COR-L47 (cell line): ENCODE measurements at places on chromosomes 5 and 9.
A peak's percentile ranks its signal among the peaks of the same experiment; 100 is the strongest.

DNA sequence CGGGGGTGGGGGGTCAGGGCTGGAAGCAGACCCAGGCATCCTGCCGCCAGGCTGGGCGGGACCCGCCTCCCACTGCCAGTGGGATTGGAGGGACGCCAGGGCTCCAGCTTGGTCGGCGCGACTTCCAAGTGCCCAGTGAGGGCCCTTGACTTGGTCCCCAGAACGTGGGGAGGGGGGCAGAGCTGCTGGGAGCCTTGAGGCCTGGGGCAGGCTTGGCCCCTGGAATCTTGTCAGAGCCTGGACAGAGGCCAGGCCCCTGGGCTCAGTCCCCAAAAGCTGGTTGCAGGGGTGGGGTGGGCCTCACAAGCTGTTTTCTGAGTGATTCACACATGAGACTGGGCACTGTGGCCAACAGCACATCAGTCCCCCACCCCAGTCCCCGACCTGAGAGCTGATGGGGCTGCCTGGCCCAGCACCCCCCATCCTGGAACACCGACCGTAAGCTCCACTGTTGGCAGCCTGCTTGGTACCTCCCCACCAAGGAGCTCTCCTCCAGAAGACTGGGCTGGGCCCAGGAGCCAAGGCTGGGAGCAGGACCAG is 526 bp downstream of the CLIC3 start:
- DNase-seq = peak; percentile 27

GRCh38 chr5:124796495-124796894 is 50.1 kb upstream of the ZNF608 start:
- no peak for DNase-seq

DNA sequence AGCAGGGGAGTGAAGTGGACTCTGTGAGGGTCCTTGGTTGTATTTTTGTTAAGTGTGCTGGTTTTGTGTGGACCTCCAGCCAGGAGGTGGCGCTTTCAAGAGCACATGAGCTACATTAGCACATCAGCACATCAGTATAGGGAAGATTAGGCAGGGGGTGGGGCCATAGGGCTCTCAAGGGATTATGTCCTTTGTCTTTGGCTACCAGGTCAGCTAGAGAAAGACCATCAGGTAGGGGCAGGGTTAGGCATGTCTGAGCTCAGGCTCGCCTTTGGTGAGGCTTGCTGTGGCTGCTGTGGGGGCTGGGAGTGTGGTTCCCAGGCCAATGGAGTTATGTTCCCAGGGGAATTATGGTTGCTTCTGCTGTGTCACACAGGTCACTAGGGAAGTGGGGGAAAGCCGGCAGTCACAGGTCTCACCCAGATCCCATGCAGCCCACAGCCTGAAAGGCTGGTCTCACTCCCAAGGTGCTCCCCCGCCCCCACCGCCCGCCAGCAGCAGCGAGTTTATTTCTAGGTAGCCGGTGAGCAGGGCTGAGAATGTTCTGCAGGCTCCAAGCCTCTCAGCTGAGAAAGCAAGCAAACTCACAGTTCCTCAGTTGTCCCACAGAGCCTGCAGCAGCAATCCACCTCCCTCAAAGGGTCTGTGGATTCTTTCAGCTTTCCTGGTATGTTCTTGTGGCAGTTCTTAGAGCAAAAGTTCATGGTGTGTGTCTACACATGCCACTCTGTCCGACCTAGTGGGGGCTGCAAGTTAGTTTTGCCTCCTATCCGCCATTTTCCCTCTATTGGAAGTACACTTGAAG is 13.7 kb downstream of the OR1J1 start:
- peak; percentile 82 for DNase-seq

DNA sequence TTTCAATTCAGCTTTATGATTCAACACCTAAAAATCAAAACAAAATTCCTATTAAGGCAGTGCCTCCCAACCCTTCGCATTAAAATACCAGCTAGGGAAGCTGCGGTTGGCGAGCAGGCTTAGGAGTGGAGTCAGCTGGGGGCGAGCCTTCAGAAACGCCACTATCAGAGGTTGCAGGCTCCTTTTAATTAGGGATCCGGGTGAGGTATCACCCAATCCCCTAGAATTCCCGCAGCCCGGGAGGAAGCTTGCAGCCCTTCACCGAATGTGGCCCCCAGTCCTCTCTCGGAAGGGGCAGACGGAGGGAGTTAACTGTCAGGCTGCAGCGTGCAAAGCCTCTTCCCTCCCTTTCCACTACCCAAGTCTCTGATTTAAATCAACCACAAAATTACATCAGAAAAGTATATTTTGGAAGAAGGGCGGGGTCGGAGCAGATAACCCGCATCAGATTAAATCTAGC is 1.7 kb downstream of the STC2 start:
- DNase-seq = no peak

DNA sequence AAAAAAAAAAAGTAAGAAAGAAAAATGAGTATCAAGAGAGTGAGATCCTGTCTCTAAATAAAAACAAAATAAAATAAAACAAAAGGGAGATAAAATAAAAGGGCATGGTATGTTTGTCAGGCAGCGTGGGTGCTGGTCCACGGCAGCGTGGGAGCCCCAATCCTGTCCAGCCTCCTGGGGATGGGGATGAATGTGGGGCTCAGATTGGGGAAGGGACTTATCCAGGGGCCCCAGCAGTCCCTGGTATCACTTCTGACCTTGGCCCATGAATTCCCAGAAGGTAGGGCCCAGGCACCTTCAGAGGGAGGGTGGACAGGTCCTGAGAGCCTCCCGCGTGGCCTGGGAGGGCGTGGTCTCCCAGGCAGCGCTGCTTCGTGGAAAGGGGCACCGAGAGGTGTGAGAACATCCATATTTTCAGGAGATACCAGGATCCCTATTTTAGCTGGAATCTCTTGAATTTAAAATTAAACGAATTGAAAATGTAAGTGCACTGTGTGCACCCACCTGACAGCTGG is 71.2 kb downstream of the ZNF354C start:
- no peak for DNase-seq

GRCh38 chr5:116912221-116912620 is 337.6 kb upstream of the SEMA6A start:
- DNase-seq = no peak

DNA sequence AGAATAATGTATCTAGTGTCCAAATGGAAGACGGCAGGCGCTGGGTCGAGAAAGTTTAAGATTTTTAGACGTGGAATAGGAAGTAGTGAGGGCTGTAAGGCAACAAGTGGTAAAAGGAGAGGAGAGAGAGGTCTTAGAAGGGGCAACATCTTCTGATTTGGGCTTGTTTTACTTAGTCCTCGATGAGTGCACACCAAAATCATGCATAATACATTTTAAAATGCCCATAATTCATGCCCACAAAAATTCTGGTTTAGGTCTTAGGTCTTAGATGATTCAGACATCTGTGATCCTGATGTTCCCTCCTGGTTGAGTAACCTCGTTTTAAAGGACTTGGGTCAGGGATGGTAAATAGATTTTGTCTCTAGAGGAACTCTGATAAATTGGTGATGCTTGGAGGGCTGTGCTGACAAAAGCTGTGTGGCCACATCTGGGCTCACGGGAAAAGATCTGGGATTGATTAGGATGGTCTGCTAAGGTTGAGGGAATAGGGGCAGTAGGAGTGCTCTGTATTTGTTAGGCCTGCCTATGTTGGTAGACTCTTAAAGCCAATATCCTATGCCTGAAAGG is 476.3 kb downstream of the CCDC171 start:
- no peak for DNase-seq

DNA sequence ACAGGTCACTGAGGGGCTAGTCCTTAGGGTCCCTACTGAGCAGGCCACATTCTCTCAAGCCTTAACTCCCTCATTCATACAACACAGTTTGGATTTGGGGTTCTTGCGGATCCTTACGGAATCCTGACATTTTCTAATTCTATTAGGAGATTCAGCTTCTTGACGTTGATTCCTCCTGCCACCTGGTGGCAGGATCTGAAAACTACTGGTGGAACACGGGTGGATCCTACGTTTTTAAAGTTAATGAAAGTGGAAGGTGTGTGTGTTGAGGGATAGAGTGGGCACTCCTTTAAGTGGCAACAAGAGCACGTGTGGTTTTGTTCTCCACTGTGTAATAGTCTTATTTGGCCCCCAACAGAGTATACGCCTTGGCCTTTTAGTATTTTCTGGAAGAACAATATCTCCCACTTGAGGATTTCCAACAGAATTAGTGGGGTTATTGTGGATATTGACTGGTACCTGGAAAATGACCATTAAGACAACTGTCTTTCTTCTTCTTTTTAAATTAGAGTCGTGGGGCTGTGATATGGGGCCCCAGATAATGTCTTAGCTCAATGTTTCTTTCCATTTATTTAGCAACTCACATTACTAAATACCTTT is 25.2 kb downstream of the SLC28A3 start:
- DNase-seq = peak; percentile 32

GRCh38 chr5:151270599-151270998 is 17.6 kb downstream of the GM2A start:
- DNase-seq = no peak

DNA sequence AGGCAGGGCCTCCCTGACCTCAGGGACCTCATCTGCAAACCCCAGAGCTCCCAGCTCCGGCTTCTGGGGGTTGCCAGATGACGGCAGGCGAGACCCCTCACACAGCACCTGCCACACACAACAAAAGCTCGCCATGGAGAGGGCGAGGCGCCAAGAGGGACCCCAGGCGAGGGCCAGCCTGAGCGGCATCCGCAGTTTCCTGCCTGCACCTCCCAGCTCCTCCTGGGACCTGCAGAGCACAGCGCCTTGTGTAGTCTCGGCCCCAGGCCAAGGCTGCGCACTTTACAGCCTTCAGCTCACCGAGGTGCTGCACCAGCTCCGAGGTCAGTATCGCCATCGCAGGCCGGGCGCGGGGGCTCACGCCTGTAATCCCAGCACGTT is 82.4 kb upstream of the ADAMTS2 start:
- DNase-seq = no peak

DNA sequence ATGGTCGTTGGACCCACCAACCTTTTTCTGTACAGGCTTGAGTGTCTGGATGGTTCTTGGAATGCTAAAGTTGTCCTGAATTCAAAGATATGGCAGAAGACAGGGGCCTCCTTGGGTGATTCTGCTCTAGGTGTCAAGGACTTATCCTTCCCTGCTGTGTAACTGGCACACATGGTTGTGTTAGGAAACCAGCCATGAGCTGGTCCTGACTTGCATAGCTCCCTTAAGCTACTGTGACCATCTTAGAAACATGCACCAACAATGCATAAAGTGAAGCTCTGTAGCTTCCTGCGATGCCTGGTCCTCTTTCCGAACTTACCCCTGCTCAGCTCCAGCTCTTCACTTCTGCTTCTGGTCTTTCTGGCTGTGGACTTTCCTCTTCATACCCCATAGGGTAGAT is 224.6 kb downstream of the TLE4 start:
- no peak for DNase-seq

- peak; percentile 58 for DNase-seq
Measured at GRCh38 chr9:137672907-137673791, 54.3 kb downstream of the EHMT1 start.

DNA sequence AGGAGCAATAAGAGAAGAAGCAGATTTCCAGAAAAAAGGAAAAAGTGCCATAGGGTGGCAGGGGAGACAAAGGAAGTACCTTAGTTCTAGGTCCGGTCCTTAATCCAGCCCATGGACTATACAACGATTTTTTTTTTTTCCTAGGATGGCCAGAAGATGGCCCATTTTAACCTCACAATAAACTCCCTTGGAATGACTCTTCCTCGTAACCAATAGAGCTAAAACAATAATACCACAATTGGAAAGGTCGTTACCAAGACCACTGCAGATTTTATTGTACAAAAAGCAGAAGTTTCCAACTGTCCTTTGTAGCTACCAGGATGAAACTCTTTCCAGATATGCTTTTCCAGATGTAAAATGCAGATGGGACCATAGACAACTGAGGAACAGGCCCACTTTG is 34.4 kb upstream of the SSBP2 start:
- no peak for DNase-seq

GRCh38 chr9:109627042-109627441 is 128.9 kb upstream of the PTPN3 start:
- DNase-seq = no peak

DNA sequence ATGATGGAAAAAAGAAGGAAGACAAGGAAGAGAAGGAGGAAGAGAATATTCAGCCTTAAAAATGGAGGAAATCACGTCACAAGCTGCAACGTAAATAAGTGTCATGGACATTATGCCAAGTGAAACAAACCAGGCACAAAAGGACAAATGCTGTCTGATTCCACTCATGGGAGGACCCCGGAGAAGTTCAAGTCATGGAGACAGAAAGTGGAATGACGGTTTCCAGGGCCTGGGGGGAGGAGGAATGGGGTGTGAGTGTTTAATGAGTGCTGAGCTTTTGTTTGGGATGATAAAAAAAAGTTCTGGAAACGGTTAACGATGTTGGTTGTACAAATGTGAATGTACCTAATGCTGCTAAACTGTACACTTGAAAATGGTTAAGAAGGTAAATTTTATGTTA is 439.5 kb downstream of the GADD45G start:
- DNase-seq = peak; percentile 63

GRCh38 chr5:152701305-152701949 is 296.3 kb upstream of the NMUR2 start:
- no peak for DNase-seq

- no peak for DNase-seq
Measured at GRCh38 chr5:34978681-34979080, 49.3 kb downstream of the DNAJC21 start.

DNA sequence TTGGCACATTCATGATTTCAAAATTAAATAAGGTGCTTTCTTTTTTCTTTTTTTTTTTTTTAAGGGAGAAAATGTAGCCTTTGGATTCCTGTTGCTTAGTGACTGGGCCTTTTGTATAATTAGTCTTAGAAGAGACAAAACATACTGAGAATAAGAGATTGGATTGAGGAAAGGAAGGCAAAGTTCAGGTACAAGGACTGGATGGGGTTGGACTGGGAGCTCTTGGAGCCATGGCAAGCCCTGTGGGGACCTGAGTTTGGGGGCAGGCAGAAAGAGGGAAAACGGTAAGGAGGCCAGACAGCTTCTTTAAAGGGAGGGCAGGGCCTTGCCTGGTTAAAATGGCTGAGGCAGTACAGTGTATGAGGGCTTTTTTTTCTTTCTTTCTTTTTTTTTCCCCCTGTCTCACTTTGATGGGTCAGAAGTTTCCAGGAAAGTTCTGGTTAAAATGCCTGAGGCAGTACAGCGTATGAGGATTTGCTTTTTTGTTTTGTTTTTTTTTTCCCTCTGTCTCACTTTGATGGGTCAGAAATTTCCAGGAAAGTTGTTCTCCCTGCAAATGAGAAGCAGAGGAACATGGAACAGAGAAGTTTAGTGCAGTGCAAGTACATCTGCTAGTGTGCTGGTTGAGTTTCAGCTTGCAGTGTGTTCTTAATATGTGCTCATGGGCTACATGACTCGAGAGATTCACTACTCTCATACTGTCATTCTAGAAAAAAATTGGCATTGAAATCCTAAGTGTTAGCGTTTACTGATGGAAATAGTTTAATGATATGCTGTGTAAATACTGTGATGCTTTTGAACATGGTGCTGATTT is 16.8 kb downstream of the SNX18 start:
- DNase-seq = no peak

- no peak for DNase-seq
Measured at GRCh38 chr9:99563364-99563763, 258.3 kb upstream of the NR4A3 start.
